Aorta (tissue), 5 donors: ENCODE measurements at places on chromosomes 5 and 9. TPM values are rescaled to one million over a fixed set of nuclear protein-coding genes. Genes with fewer than 3 reads are reported as not detected.

The SOHLH1 gene
- total RNA-seq, result not detected

The FOXD4L6 gene
- total RNA-seq, result not detected

The KIF4B gene
- total RNA-seq, result 0.06 TPM

The F12 gene
- 0.33 TPM for total RNA-seq

The RNF224 gene
- not detected for total RNA-seq

The GKAP1 gene
- total RNA-seq, result 8.0 TPM

The PHYKPL gene
- 164 TPM for total RNA-seq

DNA sequence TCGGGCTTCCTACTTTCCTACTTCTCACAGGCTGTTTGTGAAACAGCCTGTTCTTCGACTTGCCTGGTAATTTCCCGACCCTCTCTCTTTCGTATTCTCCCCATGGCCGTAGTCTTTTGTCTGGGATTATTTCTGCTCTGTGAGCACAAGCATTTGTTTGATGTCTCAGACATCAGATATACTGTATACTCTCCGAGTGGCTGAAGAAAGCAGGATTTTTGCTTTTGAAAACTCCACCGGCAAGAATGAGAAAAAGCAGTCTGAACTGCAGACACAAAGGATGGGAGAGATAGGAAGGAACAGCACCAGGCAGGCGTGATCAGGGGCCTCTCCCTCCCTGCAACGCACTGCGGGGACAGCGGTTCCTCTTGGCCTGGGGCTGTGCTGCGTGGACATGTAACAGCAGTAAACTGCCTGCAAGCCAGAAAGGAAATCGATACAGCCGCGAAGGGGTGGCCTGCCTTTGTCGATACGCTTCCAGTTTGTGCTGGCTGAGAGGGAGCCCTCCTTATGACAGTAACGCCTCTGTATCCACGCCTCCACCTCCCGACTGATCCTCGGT is 313.9 kb upstream of the TLE4 start:
- H3K27ac ChIP-seq, result no peak overlapping the region
- no peaks in the 10 kb centered on the region for H3K36me3 ChIP-seq
- no peaks in the 10 kb centered on the region for H3K27me3 ChIP-seq

DNA sequence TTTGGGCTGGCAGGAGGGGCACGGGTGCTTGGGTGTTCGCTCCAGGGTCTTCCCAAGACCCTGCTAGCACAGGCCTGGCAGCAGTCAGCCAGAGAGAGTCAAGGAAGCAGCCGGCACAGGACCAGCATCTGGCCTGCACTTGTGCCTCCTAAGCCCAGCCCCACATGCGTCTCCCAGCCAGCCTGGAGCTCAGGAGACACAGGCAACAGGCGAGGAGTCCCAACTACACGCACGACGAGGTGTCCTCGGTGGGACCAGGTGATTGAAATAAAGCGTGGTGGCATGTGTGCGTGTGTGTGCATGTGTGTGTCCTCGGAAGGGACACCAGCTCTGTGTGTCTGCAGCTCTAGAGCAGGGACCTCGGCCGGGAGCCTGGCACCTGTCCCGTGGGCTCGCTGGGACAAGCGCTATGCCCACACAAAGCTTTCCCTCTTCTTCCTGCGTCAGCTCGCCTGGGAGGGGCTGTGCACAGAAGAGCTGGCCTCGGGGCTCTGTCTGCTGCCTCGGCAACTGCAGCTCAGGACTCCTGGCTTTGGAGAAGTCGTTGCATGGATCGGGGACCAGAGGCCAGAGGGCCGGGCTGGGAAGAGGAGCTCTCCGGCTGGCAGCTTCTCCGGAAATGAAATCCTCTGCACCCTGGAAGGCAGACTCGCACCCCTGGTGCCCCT is 14.7 kb upstream of the SLC9A3 start:
- H3K4me3 ChIP-seq, result no peak overlapping the region
- no peaks in the 10 kb centered on the region for H3K36me3 ChIP-seq
- DNase-seq, result peak; percentile 69
- H3K27ac ChIP-seq, result no peak overlapping the region
- H3K27me3 ChIP-seq, result no peaks in the 10 kb centered on the region
- H3K4me1 ChIP-seq, result no peaks in the 10 kb centered on the region

DNA sequence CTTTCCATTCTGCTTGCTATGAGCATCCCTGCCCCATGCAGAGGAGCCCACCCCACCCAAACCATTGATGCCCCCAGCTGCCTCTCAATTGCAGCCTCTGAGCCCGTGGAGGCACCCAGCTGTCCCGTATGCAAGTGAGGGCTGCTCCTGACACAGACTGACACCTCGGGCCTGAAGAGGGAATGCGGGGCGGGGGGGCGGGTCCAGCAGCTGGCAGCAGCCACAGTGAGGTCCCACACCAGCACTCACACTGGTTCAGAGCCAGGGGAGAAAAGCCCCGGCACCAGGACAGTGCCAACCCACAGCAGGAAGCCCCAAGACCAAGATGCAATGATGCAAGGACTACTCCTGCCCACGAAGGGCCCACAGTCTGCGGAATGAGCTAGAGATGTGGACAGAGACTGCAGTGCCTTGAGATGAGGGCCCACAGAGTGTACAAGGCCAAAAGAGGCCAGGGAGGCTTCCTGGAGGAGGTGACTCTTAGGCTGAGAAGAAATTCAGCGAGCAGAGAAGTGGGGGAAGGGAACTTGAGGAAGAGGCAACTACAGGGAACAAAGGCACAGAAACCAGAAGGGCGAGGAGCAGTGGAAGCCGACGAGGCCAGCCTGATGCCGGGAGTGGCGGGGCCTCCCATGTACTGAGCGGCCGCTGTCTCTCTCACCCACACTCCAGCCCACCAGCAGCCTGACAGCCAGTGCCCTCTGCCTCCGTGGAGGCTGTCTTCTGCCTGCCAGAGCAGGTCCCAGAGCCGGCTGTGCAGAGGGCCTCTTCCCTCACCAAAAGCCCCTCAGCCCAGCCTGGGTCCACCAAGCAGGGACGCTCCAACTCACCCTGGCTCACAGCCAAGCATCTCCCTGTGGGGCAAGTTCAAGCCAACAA is 9.2 kb downstream of the EEIG1 start:
- DNase-seq, result peak; percentile 49
- H3K4me3 ChIP-seq, result no peak overlapping the region
- no peaks in the 10 kb centered on the region for H3K27me3 ChIP-seq

DNA sequence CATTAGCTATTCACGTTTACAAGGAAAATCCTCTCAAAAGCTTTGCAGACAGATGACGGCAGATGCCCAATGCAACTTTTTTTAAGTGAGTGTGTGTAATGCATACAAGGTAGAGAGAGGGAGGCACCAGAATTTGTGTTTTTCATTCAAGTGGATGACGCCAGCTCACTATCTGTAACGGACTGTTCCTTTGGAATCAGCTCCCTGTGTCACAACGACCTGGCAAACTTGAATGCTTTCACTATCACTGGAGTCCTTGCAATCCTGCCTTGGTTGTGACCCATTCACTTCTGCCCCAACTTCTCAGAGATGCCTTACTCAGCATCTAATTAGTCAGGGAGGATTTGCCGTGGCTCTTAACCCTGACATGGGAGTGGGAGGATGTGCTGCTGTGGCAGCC is 148.5 kb downstream of the BNC2 start:
- H3K4me1 ChIP-seq, result no peaks in the 10 kb centered on the region
- H3K27me3 ChIP-seq, result no peaks in the 10 kb centered on the region
- H3K27ac ChIP-seq, result no peak overlapping the region

- no peaks in the 10 kb centered on the region for H3K27me3 ChIP-seq
- no peaks in the 10 kb centered on the region for H3K4me1 ChIP-seq
- H3K36me3 ChIP-seq, result no peaks in the 10 kb centered on the region
- no peak for DNase-seq
- no peak overlapping the region for H3K4me3 ChIP-seq
These were observed 291.9 kb downstream of the SPOCK1 start for GRCh38 chr5:137207023-137207760.

GRCh38 chr5:78689540-78690252 is 41.1 kb upstream of the LHFPL2 start:
- H3K4me1 ChIP-seq, result no peaks in the 10 kb centered on the region
- H3K36me3 ChIP-seq, result no peaks in the 10 kb centered on the region
- no peak for DNase-seq
- no peak overlapping the region for H3K27ac ChIP-seq

DNA sequence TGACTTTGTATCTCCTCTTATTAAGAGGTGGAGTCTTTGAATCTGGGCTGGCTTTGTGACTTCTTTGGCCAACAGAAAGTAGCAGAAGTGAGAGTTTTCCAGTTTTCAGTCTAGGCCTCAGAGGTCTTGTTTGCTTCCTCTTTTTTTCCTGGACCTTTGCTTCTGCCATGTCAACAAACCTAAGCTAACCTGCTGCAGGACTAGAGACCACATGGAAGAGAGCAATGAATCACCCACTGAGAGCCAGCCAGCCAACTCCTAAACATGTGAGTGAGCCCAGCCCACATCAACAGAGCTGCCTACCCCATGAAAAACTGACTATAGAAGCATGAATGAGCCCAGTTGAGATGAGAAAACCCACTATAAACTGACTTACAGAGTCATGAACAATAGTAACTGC is 29.9 kb downstream of the MRPL22 start:
- no peaks in the 10 kb centered on the region for H3K27me3 ChIP-seq
- no peak for DNase-seq
- no peaks in the 10 kb centered on the region for H3K4me1 ChIP-seq
- H3K36me3 ChIP-seq, result no peaks in the 10 kb centered on the region
- H3K27ac ChIP-seq, result no peak overlapping the region
- H3K4me3 ChIP-seq, result no peak overlapping the region

DNA sequence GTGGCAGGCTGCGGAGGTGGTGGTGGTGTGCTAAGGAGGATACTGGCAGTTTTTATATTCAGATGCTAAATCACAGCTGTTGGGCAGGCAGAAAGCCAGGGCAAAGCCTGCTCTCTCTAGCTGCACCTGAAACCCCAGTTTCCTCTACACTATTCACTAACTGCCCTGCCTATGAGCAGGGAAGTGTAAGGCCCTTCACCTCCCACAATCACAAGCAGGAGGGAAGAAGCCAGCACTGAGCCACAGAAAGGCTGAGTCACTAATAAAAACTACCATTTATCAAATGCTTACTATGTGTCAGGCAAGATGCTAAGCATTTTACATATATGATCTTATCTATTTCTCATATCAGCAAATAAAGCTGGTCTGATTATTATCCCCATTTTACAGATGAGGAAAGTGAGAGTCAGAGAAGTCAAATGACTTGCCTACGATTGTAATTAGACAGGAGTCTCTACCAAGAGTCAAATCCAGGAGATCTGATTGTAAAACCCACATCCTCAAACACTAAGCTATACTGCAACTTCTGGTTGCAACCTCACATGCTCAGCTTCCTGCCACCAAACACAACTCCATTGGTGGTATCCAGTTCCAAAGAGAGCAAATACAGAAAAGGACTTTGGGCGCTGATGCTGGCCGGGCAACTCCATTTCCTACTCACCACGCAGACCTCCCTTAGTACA is 17.7 kb upstream of the IL6ST start:
- no peak overlapping the region for H3K4me3 ChIP-seq
- H3K4me1 ChIP-seq, result no peaks in the 10 kb centered on the region
- DNase-seq, result no peak
- no peak overlapping the region for H3K27ac ChIP-seq

DNA sequence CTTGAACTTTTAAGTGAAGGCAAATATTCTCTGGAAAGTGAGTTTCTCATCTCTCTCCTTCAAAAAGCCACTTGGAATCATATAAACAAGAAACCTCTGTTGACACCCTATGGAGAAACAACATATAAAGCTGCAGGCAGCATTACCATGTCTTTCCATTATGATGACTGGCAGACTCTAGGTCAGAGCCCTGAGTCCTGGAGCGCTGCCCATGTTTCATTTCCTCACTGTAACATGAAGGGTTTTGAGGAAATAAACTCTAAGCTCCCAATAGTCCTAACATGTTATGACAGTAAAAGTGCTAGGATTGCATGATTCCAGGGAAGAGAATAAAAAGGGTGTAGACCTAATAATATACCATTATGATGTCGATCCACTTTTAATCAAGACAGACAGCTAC is 220.6 kb downstream of the CTNND2 start:
- no peak overlapping the region for H3K4me3 ChIP-seq
- no peaks in the 10 kb centered on the region for H3K4me1 ChIP-seq
- no peaks in the 10 kb centered on the region for H3K36me3 ChIP-seq
- peak; percentile 78 for DNase-seq
- H3K27ac ChIP-seq, result no peak overlapping the region
- no peaks in the 10 kb centered on the region for H3K27me3 ChIP-seq

DNA sequence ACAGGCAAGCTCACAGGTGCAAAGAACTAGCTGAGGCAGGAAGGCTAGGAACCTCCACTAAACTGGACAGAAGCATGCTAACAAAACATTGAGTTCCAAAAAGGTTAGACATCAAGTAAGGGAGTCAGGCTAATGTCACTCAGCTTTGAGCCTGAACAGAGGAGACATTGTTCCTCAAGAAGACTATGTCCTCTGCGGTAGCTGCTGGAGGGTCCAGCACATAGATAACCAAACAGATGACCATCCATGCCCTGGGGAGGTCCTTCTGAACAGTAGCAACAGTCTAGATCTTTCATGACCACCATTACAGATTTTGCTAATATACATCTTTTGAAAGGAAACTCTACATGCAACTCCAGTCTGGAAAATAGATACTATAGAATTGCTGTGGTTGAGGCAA is 57.7 kb downstream of the CYSTM1 start:
- no peak overlapping the region for H3K4me3 ChIP-seq
- no peaks in the 10 kb centered on the region for H3K36me3 ChIP-seq
- H3K4me1 ChIP-seq, result no peaks in the 10 kb centered on the region
- DNase-seq, result no peak
- no peak overlapping the region for H3K27ac ChIP-seq
- no peaks in the 10 kb centered on the region for H3K27me3 ChIP-seq

GRCh38 chr9:9819886-9820285 is 792.9 kb downstream of the PTPRD start:
- H3K27me3 ChIP-seq, result no peaks in the 10 kb centered on the region
- H3K4me3 ChIP-seq, result no peak overlapping the region
- no peaks in the 10 kb centered on the region for H3K4me1 ChIP-seq

DNA sequence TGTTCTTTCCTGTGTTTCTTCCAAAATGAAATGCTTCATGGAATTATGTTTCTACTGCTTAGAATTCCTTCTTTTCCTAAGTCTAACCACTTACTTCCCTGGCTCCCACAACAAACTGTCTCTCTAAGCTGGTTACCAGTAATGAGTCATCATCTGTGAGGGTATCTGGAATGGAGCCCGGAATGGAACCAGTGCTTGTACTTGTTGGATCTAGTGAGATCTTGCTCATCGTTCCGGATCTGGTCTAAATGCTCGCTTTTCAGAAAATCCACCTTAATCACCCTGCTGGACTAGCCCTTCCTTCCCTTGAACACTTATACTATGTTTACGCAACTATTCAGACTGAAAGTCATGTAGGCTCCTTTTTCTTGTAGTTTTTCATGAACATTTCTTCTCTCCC is 184.8 kb downstream of the PBX3 start:
- no peaks in the 10 kb centered on the region for H3K36me3 ChIP-seq
- H3K27me3 ChIP-seq, result no peaks in the 10 kb centered on the region
- H3K4me1 ChIP-seq, result no peaks in the 10 kb centered on the region
- H3K4me3 ChIP-seq, result no peak overlapping the region

- peak overlapping the region; percentile 60 for H3K4me3 ChIP-seq
- no peaks in the 10 kb centered on the region for H3K36me3 ChIP-seq
These were observed 1.1 kb downstream of the PTGER4 start for GRCh38 chr5:40680741-40681362.
